Natural killer cell (primary cell): ENCODE measurements at places on chromosomes 5 and 9. TPM values are rescaled to one million over a fixed set of nuclear protein-coding genes. Genes with fewer than 3 reads are reported as not detected.

GRCh38 chr9:93730648-93731047 lies 154.3 kb downstream of the PHF2 start:
- DNase-seq = no peak
- no peaks in the 10 kb centered on the region for H3K27me3 ChIP-seq
- H3K36me3 ChIP-seq = no peaks in the 10 kb centered on the region
- no peak overlapping the region for H3K27ac ChIP-seq
- H3K4me3 ChIP-seq = no peak overlapping the region

DNA sequence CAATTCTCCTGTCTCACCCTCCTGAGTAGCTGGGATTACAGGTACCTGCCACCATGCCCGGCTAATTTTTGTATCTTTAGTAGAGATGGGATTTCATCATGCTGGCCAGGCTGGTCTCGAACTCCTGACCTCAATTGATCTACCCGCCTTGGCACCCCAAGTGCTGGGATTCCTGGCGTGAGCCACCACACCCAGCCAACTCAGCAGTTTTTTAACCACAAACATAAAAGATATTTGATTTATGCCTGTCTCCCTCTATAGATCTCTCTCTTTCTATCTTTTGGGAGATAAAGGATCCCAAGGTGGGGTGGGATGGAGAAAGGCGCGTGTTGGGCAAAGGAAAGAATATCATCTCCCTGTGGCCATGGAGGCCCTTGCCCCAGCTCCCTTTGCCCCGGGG lies 26.8 kb downstream of the NR4A3 start:
- DNase-seq = no peak
- H3K36me3 ChIP-seq = no peaks in the 10 kb centered on the region
- no peak overlapping the region for H3K27ac ChIP-seq

DNA sequence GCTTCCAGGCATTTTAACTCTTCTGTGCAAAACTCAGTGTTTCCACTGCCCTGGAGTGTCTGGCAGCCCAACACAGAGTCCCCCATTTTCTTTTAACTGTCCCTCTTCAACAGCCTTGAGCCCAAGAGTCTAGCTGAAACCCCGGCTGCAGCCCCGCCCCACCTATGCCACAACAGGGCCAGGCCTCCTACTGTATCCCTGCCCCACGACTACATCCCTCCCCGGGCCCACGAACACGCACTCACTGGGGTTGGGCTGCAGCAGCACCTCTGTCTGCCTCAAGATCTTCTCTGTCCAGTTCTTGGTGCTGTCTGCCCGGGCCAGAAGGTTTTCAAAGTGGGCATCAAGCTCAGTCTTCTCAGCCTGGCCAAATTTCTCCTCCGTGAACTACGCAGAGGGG lies 6.1 kb downstream of the SH3GLB2 start:
- H3K36me3 ChIP-seq = no peaks in the 10 kb centered on the region
- no peaks in the 10 kb centered on the region for H3K27me3 ChIP-seq
- no peak overlapping the region for H3K4me3 ChIP-seq
- no peak overlapping the region for H3K27ac ChIP-seq

SOHLH1 gene
- not detected for total RNA-seq

- no peaks in the 10 kb centered on the region for H3K27me3 ChIP-seq
- H3K4me3 ChIP-seq = no peak overlapping the region
- peak; percentile 62 for DNase-seq
- H3K36me3 ChIP-seq = no peaks in the 10 kb centered on the region
- H3K27ac ChIP-seq = no peak overlapping the region
These were observed 1.7 kb downstream of the CAMSAP1 start for GRCh38 chr9:135905380-135906258.

- H3K27me3 ChIP-seq = no peaks in the 10 kb centered on the region
- DNase-seq = peak; percentile 50
- H3K36me3 ChIP-seq = no peaks in the 10 kb centered on the region
These were observed 11.6 kb upstream of the ITGA1 start for GRCh38 chr5:52776116-52776515.

DNA sequence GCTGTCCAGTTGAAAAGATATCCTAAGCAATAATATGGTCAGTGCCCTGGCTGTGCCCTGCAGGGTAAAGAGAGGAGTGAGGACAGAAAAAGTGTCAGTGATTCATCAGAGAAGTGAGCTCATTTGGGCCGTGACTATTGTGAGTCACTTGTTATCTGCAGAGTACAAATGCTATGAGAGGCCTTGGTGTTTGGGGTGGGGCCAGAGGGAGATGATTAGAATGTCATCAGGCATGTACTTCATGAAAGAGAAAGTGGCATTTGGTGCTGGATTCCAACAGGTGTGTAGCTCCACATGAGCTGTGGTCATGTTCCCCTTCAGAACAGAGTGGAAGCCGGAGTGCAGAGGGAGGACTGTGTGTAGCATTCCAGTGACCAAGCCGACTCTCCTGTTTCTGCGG lies 174.1 kb downstream of the KDM4C start:
- H3K36me3 ChIP-seq = no peaks in the 10 kb centered on the region
- H3K4me3 ChIP-seq = no peak overlapping the region
- no peak overlapping the region for H3K27ac ChIP-seq
- no peak for DNase-seq
- no peaks in the 10 kb centered on the region for H3K27me3 ChIP-seq
- H3K4me1 ChIP-seq = no peaks in the 10 kb centered on the region

ESM1 gene
- 0.87 TPM for total RNA-seq

DNA sequence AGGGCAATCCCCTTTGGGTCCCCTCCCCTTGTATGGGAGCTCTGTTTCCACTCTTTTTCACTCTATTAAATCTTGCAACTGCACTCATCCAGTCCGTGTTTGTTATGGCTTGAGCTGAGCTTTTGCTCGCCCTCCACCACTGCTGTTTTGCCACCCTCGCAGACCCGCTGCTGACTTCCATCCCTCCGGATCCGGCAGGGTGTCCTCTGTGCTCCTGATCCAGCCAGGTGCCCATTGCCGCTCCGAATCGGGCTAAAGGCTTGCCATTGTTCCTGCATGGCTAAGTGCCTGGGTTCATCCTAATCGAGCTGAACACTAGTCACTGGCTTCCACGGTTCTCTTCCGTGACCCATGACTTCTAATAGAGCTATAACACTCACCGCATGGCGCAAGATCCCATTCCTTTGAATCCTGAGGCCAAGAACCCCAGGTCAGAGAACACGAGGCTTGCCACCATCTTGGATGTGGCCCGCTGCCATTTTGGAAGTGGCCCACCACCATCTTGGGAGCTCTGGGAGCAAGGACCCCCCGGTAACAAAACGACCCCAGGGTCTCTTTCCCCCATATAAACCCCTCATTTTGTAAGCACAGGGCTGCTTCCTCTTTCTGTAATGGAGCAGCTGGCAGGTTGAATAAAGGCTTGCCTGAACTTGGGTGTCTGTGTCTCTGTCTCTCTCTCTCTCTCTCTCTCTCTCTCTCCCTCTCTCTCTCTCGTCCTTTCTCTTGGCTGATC lies 1166.2 kb downstream of the TAF11L14 start:
- no peak for DNase-seq
- no peak overlapping the region for H3K4me3 ChIP-seq
- H3K36me3 ChIP-seq = no peaks in the 10 kb centered on the region
- no peaks in the 10 kb centered on the region for H3K4me1 ChIP-seq

DNA sequence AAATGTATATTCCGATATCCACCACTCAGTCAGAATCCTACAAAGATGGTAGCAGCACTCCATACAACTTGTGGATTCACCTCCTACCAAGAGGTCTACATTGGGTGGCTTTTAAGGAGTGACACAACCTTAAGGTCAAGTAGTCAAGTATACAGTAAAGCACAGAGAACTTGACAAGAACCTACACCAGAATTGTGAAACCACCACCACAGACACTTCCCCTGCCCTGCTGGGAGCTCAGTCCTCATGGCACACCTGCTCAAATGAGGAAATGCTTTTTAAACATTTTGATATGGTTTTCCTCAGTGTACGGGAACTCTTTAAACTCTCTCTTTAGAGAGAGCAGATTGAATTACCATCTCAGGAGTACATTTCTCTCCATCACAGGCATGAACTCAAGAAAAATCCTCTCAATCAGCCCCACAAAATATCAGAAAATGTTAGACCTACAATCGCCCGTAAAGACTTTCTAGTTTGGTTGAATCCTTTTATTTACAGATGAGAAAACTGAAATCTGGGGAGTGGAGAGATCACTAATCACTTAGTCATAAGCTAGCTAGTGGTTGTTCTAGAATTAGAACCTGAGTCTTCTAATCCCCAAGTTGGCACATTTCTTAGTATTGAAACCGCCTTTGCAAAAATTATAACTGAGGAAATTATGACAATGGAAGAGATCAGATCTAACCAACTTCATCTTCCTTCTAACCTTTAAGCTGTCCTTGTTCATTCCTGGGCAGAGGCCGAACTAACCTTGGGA lies 38.5 kb upstream of the NR4A3 start:
- peaks cover 3% of the 10 kb centered on the region for H3K4me1 ChIP-seq
- no peaks in the 10 kb centered on the region for H3K36me3 ChIP-seq
- no peak overlapping the region for H3K4me3 ChIP-seq
- H3K27ac ChIP-seq = no peak overlapping the region
- no peak for DNase-seq

DNA sequence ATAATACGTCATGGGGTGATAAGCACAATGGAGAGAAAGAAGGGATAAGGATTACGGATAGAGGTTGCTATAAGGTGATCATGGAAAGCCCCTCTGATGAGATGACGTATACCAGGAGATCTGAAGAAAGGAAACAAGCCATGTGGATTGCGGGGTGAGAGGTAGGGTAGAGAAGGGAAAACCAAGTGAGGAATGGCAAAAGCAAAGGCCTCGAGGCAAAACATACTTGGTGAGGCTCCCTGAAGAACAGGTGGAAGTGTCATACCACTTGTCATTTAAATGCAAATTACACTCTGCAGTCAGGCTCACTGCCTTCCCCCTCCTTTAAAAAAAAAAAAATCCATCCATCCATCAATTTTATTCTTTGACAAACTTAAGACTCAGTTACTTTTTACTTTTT lies 420.8 kb downstream of the RAB3C start:
- no peaks in the 10 kb centered on the region for H3K36me3 ChIP-seq
- no peaks in the 10 kb centered on the region for H3K27me3 ChIP-seq
- no peak overlapping the region for H3K4me3 ChIP-seq
- no peak overlapping the region for H3K27ac ChIP-seq
- DNase-seq = no peak

- H3K27me3 ChIP-seq = no peaks in the 10 kb centered on the region
- DNase-seq = no peak
- peaks cover 33% of the 10 kb centered on the region for H3K4me1 ChIP-seq
- H3K4me3 ChIP-seq = no peak overlapping the region
- no peak overlapping the region for H3K27ac ChIP-seq
These were observed 16.6 kb downstream of the ATOX1 start for GRCh38 chr5:151741678-151742423.

TMC1 gene
- not detected for total RNA-seq

DNA sequence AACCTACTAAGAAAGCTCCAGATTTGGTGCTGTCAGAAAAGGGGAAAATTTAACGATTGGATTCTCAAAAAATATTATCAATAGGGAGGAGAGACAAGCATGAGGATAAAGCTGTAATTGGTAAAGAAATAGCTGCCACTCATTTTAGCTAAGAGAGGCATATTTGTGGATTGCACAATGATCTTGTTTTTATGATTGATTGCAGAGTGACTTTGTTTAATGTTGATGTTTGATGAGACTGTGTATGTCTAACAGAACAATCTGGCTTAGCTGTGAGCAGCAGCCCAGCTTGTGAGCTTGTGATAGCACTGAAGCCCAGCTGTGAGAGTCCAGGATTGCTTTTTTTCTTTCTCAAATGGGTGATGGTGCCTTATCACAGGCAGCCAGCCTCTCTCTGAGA lies 56.4 kb downstream of the ZNF883 start:
- H3K27me3 ChIP-seq = no peaks in the 10 kb centered on the region
- H3K4me1 ChIP-seq = no peaks in the 10 kb centered on the region
- no peak for DNase-seq

DNA sequence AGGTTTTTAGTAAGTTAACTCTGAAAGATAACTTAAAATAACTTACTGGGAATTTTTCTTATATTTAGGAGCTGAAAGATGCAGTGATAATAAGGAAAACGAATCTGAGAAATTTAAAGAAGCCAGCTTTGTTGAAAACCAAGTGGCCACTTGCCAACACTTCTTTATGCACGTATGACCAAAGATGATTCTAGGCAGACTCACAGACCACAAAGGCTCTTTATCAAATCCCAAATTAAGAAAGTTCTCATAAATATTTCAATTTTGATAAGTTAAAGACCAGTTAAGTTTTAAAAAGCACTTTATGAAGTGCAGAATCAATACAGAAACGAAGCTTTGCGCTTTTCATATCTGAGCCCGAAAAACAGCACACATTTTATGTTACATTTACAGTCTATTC lies 1.5 kb downstream of the AFF4 start:
- H3K4me3 ChIP-seq = peak overlapping the region; percentile 64
- no peaks in the 10 kb centered on the region for H3K36me3 ChIP-seq
- H3K4me1 ChIP-seq = peaks cover 15% of the 10 kb centered on the region
- peak overlapping the region; percentile 94 for H3K27ac ChIP-seq
- no peaks in the 10 kb centered on the region for H3K27me3 ChIP-seq

DNA sequence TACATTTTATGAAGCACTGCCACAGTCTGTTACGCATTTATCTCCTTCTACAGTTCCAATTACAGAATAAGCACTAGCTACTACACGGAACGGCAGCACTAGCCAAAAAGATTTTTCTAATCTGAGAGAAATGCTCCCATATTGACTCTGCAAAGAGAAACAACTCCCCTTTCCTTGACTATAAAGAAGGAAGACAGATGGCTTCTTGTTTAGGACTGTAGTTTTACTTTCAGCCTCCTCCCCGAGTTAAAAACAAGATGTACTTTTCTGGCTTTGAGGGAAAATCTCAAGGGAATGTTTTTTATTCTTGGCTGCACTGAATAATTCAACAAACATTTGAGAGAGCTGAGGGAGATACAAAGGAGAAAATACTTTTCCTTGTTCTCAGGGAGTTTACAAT lies 1.9 kb upstream of the SLC44A1 start:
- H3K4me1 ChIP-seq = peaks cover 12% of the 10 kb centered on the region
- DNase-seq = no peak
- H3K27ac ChIP-seq = no peak overlapping the region
- peaks cover 8% of the 10 kb centered on the region for H3K27me3 ChIP-seq
- no peak overlapping the region for H3K4me3 ChIP-seq
- H3K36me3 ChIP-seq = no peaks in the 10 kb centered on the region

GRCh38 chr5:54689411-54690251 lies 172.1 kb downstream of the SNX18 start:
- DNase-seq = no peak
- H3K4me3 ChIP-seq = no peak overlapping the region
- H3K27me3 ChIP-seq = no peaks in the 10 kb centered on the region
- H3K36me3 ChIP-seq = no peaks in the 10 kb centered on the region
- no peak overlapping the region for H3K27ac ChIP-seq

DNA sequence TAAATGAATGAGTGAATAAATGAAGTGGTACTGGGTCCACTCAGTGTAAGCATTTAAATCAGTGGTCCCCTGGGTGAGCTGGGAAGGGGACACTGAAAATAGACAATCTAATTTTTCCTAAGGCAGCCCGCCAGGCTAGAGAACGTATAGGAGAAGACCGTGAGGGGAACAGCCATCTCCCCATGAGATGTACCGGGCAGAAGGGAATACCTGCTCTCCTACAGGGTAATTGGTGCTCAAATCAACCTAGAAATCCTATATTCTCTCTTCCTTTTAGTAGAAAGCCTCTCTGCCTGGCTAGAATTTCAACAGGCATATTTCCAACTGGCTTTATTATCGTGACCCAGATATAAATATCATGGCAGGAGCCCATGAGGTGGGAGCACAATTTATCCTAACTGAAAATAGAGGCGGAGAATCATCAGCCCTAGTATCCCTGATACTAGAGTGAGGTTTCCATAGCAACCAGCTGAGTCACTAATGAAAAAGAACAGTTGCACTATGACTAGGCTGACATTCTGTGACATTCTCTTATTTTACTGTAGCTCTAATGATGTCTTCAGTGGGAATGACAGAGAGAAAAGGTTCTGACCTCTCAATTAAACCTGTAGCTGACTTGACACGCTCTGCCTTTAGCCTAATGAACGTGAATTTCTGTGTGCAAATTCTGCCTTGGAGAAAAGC lies 96.5 kb upstream of the CAST start:
- H3K27ac ChIP-seq = no peak overlapping the region
- H3K36me3 ChIP-seq = no peaks in the 10 kb centered on the region
- no peaks in the 10 kb centered on the region for H3K27me3 ChIP-seq
- DNase-seq = no peak
- H3K4me1 ChIP-seq = no peaks in the 10 kb centered on the region
